GM10248 (cell line): ENCODE measurements at places on chromosomes 7 and 10.
A peak's percentile ranks its signal among the peaks of the same experiment; 100 is the strongest.

DNA sequence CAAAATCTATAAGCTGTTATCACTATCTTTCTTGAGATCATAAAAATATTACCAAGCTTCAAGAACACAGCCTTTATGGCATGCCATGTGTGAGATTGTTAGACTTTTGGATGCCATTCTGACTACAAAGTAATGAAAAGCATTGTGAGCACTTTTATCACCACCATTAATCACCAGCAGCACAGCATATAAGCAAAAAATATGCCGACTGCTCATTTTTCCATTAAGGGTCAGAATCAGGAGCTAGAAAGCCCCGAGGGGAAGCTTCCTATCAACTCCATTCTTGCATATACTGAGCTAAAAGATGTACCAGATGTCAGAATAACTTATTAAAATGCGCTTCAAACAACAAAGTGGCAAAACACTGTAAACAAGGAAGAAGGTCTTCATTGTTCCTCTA is 114.3 kb downstream of the LMBR1 start:
- DNase-seq: no peak

- no peak for DNase-seq
These were observed 388.7 kb upstream of the SEMA3A start for GRCh38 chr7:84583331-84583730.

DNA sequence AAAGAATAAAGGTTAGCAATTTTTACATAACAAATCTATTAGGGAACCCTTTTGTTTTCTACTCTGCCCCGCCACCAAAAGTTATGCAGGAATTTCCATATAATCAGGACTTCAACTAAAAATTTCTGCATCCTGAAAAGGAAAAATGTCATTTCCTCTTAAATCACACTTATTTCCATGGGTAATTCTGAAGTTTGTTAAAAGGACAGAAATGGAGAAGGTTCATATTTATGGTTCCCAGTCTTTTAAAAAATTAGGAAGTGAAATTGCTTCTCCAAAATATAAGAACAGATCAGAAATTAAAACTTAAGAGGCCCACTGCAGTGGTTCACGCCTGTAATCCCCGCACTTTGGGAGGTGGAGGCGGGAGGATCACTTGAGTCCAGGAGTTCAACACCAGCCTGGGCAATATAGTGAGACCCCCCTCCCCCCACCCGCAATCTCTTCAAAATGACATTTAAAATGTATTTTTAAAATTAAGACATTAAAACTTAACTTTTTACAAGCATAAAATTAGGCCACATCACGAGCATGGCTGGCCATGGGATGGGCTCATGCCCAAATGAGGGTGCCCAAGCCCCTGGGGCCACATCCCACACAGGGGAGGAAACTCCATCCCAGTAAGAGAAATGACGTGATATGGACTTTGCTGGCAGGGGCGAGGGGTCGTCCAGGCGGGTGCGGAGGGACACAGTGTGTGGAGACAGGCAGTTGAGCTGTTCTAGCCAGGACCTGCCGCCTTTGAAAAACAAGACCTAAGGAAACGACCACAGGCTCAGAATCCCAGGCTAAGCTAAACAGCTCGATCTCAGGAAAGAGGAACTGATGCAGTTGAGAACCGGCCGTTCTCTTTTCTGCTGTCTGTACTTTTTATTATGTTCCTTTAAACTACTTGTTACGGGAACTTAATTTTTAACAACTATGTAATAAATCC is 51.3 kb upstream of the NFE2L3 start:
- peak; percentile 35 for DNase-seq

DNA sequence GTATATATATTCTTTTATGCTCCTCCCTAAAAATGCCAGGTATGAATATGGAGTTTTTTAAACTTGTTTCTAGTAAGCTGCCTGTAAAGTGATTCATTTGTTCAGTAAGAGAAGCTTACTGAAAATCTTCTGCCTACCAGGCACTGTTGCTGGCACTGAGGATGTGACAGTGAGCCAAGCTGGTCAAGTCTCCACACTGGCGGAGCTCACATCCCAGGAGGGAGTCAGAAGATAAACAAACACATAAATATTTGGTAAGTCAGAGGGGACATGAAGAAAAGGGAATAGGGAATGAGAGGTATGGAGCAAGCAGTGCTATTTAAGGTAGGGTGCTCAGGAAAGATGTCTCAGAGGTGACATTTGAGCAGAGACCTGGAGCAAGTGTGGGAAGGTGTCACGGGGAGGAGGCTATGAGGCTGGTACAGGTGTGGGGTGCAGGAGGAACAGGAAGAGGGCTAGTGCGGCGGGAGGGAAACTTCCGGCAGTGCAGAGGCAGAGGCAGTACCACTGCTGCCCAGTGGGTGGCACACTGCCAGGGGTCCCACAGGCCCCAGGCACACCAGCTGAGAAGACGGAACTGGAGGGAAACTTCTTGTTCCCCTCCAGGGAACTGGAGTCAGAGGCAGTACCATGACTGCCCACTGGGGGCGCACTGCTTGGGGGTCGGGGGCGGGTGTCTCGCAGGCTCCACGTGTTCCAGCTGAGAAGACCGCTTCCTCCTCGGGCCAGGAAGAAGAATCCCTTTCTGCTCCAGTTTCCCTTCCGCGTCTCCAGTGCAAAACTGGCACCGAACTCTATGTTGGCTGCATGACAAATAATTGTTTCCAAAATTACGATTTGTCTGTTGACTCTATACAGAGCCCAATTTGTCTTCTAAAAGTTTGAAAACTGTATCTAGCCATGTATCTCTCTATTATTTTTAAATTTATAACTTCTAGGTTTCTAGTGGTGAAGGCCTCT is 161.0 kb downstream of the TEX36 start:
- peak; percentile 26 for DNase-seq

DNA sequence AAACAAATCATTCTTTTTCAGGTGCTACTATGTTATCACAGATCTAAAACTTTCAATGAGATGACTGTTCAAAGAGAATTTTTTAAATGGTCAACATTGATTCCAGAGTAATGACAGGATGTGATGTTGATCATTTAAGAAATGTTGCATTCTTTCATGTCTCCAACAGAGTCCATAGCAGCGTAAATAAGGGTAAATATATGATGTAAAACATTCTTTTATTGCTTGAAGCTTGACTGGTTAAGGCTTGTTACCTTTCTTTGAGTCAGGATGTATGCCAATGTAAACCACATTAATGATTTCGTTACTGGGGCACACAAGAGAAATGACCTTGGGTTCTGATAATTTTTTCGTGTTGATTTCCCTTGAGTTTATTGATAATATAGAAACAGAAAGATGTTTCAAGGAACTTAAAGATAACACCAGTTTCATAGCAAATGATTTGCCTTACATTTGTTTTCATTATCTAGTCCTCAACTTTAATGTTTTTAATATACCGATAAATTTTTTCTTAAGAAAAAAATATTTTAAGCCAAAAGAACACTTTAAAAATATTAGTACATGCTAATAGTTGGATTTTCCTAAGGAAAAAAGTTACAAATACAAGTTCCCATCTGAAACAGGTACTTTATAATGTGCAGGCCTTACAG is 3.5 kb downstream of the STK17A start:
- no peak for DNase-seq

DNA sequence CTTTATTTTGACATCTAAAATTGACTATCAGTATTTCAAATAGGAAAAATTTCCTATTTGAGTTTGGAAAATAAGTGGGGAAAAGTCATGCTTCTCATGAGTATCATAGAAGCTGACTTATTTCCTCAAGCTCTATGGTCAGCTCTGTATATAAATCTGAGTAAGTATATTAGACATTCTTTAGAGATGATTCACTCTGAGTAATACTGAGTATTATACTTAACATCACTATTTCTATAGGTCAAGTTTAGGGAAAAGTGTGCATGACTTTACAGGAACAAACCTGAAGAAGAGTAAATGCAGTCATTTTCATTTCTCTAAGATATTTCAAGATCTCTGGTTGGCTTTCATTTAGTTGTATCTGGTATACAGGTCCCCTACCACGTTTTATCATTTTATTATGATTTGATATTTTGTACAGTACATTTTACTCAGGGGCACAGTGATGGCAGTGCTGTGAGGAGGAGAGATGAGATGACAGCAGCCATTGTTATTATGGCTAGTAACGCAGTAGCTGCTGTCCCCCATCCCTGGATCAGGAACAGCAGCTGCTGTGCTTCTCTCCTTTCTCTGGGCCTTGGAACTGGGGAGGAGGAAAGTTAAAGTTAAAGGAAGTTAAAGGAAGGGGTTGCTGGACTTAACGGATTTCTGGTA is 15.2 kb downstream of the SND1 start:
- no peak for DNase-seq

- peak; percentile 51 for DNase-seq
These were observed 537 bp downstream of the SH3PXD2A start for GRCh38 chr10:103854686-103855391.

DNA sequence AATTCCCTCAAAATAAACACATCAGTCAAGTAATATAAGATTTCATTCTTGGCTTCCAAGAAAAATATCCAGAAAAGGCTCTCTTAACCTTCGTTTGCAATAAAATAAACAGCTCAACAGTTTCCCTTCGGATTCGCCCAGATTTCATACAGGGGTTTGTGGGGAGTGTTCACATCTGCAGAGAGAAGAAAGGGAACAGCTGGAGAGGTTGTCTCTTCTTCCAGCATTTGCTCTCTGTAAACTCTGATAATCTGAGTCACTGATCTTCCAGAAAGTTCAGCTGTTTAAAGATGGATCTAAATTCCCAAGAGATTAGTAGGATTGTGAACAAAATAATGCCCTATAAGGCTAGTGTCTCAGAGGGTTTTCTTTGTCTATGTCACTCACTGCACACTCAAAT is 277.9 kb downstream of the HPSE2 start:
- no peak for DNase-seq
